Omental fat pad (tissue), 4 donors: ENCODE measurements at places on chromosomes 16 and 17. TPM values are rescaled to one million over a fixed set of nuclear protein-coding genes. Genes with fewer than 3 reads are reported as not detected.

DNA sequence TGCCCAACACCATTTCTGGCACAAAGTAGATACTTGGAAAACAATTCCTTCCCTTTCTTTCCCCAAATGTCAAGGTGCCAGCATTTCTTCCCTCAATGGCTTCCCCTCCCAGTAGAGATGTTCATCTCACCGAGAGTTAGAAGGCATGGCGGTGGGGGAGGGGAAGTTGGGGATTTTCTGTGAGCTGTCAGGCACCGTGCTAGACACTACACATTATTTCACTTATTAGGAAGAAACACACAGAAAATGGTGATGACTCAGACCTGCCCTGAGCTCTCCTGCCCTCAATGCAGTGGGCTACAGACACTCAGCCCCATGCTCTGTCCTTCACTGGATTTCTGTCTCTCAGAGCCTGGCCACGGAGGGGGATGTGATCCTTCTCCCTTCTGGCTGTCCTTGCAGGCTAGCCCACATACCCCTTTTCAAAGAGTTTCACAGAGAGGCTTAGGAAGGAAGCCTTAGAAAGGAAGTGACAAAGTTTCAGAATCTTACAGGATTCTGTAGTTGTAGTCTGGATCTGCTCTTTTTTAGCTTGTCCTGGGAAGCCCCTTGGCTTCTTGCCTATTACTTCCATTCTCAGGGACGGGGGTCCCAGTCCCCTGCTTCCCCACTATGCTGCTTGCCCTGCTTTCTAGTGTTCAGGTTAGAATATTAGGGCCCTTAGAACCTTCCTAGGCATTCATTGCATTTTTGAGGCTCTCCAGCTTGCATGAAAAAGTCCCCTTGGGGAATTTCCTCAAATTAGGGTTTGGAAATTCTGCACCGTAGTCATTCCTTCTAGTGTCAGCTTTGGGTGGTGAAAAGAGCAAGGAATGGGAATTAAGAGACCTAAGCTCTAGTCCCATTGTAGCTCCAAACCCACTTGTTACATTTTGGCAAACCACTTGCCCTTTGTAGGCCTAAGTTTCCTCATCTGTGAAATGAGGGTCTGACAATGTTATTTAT, 12.2 kb upstream of the CCL5 start:
- DNase-seq: no peak

DNA sequence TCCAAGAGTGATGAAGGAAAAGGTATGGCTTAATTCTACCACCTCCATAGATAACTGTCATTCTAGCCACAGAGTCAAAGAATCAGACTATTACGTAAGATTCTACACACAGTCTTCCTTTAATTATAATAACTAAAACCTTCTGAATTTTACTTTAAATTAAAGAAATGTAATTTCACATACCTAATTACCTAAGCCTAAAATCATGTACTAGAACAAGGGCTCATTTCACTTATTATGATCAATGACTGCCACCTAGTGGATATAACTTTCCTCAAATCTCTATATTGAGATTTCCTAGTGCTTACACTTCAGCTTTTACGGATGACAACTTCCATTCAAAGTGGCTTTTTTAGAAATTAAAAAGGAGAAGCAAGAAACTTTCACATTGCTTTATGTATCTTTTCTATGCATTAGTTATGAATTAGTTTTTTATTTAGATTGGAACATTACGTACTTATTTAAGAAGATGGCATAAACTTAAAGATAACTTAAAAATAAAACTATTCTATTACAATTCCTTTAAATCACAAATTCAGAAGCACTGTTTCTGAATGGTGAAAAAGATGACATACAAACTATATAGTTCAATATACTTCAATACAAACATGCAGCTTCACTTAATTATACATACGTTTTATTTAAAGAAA, 18.2 kb upstream of the ABCA10 start:
- no peak for DNase-seq

GRCh38 chr17:40329839-40330794, 21.1 kb downstream of the RARA start:
- no peak for DNase-seq

DNA sequence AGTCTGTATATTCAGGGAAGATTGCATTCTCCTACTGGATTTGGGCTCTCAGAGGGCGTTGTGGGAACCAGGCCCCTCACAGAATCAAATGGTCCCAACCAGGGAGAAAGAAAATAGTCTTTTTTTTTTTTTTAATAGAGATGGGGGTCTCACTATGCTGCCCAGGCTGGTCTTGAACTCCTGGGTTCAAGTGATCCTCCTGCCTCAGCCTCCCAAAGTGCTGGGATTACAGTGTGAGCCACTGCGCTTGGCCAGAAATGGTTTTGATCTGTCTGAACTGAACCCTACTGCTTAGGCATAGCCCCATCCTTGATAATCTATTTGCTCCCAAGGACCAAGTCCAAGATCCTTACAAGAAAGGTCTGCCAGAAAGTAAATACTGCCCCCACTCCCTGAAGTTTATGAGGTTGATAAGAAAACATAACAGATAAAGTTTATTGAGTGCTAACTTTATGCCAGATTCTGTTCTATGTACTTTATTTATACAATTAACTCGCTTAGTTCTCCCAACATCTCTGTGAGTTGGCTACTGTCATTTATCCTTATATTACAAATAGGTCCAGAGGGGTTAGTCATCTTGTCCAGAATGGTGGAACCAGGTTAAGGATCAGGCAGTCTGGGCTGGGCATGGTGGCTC, 13.5 kb downstream of the G6PC1 start:
- no peak for DNase-seq

DNA sequence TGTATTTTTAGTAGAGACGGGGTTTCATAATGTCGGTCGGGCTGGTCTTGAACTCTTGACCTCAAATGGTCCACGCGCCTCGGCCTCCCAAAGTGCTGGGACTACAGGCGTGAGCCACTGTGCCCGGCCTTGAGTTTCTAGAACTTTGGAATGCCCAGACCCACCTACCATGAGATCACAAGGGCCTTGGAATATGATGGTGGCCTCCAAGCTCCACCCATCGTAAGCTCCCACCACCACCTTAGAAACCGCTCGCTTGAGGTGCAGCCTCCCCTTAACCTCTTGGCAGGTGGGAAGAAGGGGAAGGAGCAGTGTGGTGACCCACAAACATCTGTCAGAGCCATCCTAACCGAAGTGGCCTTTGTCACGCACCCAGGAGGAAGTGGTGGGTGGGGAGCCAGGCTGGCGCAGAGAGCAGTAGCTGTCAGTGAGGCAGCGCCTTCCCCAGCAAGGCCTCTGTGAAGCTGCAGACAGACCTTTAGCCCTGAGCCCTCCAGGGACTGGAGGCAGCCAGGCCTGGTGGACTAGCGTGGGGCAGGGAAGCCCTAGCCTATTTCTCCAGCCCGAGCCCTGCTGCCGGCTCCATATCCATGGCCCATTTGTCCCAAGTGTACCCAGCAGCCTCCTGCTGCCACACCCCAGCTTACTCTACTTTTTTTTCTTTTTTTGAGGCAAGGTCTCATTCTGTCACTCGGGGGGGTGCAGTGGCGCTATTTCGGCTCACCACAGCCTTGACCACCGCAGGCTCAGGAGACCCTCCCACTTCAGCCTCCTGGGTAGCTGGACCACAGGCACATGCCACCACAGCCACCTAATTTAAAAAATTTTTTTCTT, 13.1 kb upstream of the SEPHS2 start:
- no peak for DNase-seq

GRCh38 chr16:6725634-6726331, 606.9 kb upstream of the RBFOX1 start:
- no peak for DNase-seq

GRCh38 chr17:78729641-78730040, 52.4 kb downstream of the CYTH1 start:
- DNase-seq: no peak

GRCh38 chr17:56373981-56374833, 219.3 kb upstream of the NOG start:
- no peak for DNase-seq

- DNase-seq: no peak
These were observed 363 bp downstream of the KARS1 start for GRCh38 chr16:75647112-75647491.

DNA sequence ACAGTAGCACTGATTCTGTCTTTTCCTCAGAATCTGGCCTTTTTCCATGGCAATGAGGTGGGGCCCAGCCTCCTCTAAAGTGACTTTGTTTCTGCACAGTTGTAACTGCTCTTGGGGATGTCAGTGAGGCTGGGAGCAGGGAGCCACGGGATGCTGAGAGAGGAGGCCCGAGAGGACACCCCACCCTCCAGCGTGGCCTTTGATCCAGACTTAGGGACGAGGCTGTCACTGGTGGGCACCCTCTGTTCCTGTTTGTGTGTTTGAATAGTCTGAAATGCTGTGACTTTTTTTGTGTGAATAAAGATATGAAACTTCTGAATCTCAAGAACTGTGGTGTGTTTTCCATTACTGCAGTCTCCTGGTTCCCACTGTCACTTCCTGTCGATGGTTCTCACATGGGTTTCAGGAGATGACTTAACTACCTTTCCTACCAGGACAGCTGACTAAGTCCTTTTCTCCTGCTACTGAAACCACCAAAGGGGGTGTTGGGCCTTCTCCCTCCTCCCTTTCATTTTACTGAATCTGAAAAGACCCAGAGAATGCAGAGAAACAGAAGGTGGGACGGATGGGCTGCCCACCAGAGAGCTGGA, 18.6 kb downstream of the KCTD2 start:
- DNase-seq: no peak

ANKFN1 gene
- 3.0 TPM for total RNA-seq

GRCh38 chr17:74524653-74525464, 6.4 kb downstream of the CD300LB start:
- no peak for DNase-seq

DNA sequence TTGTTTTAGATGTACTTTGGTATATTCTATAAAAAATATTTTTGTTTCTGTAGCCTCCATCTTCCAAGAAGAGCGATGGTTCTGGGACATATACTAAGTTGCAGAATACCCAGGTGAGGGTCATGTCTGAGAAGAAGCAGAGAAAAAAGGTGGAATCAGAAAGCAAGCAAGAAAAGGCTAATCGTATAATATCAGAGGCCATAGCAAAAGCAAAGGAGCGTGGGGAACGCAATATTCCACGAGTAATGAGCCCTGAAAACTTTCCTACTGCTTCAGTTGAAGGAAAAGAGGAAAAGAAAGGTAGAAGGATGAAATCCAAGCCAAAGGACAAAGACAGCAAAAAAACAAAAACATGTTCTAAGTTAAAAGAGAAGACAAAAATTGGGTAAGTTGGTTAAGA, 154.6 kb downstream of the CHD9 start:
- no peak for DNase-seq

TNFSF13 gene
- total RNA-seq: 70.9 TPM

DNA sequence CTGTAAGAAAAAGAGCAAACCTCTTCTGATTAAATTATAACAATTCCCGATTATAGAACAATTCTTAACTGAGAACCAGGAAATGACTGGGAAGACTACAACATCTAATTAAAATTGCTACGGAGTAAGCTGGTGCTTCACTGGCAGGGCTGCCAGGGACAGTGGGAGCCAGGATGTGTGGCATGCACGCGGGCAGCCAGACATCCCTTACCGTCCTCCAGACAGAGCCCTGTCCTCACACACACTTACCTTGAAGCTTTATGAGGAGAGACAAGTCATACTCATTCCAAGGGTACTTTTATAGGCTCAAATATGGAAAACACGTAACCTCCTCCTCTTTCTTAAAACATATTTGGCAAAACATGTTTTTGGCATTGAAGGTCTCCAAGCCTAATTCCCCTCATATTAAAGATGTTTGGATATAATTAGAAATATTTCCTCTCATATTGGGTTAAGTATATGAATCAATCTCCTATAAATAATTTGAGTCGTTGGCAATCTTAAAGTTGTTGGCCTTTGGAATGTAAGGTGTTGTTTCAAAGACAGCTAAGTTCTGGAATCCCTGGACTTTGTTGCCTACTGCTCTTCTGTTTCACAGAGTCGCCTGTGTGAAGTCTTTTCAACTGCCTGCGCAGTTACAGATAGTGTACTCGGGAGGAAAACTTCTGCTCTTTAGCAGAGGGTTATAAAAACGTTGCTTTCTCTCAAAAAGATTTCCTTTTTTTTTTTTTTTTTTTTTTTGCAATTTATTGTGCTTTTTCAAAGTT, at the start of gene MYH1:
Gene MYH1 (minus strand): TSS at position 272 of the 767 bp plus-strand sequence. CDS start 1,900 bp downstream, outside the sequence.
- DNase-seq: no peak

GRCh38 chr17:70563281-70563820, 394.0 kb downstream of the KCNJ2 start:
- DNase-seq: no peak

DNA sequence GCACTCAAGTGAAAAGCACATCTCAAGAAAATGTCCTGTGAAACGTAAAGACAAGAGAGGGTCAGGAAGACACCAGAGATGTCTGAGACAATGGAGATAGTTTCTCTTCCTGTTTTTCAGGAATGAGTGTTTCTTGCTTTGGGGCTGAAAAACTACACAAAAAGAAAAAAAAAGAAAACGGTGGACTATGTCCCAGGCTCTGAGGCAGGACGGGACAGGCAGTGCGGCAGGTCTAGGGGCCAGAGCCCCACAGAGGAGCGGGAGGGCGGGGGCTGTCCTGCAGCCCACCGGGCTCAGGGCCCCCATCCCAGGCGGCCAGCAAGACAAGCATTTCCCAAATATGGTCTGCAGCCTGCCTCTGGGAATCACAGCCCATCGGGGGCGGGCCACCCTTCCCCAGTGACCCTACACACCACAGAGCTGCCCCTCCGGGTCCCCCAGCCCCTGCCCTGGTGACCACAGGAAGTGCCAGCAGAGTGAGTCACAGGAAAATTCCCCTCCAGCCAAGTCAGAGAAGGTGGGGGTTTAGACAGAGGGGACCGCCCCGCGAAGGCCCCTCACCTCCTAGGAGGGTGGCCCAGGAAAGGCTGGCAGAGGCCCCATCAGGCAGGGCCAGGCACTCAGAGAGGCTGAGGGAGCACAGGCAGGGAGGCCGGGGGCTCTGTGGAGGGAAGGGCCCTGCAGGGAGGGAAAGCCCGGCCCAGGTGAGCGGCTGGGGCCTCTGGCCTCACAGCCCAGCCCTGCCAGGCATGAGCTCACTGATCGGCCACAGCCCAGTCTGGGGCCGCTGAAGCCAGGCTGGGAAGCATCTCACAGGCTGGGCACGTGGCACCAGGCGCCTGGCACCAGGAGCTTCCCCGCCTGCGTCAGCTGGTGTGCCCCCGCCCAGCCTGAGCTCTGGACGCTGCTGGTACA, 6.3 kb downstream of the BCAR1 start:
- no peak for DNase-seq

NECAB2 gene
- total RNA-seq: 0.65 TPM

DNA sequence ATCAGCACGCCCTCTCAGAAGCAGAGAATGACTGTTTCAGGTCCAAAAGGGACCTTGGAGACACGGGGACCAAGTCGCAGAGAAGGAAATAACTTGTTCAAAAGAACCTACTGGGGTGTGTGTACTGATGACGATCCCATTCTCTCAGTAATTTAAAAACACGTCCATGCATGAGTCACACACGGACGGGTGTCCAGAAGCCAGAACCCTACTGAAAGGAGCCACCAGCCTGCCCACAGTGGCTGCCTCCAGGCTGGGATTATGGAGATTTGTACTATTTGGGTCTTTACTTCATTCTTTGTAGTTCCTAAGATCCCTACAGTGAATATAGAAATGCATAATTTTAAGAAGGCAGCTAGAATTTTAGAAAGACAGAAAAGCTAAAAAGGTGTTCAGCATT, 27.8 kb downstream of the TMEM204 start:
- DNase-seq: no peak

GRCh38 chr16:10922328-10923145, 19.7 kb downstream of the DEXI start:
- DNase-seq: peak; percentile 80
